ENCODE measurements at places on chromosomes 4 and X.

DNA sequence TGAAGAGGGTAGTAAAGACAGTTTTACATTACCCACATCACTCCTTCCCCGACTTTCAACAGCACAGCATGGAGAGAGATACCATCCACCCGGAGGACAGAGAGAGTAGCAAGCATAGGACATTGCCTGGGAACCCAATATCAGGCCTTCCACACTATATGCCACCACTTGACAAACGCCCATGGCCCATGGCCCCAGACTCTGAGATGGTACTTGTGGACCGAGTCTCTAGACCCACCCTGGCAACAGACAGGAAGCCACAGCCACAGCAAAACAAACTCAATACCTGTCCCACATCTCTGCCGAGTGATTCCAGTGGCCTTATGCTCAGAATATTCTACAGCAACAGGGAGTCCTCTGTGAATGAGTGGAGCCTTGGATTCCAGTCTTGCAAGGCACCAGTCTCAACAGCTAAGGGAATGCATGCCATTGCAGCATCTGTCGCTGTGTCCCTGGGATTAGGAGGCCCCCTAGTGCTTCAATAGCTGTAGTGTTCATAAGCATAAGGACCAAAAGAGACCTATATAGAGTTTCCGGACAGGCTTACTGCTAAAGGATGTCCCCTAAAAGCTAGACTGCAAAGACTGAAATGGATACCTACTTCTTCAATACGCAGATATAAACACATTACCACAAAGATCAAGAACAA lies 14.7 kb upstream of the CT55 start:
- no peak for DNase-seq

GRCh38 chr4:46937493-46937892 lies 28.4 kb upstream of the COX7B2 start:
- no peak for DNase-seq

DNA sequence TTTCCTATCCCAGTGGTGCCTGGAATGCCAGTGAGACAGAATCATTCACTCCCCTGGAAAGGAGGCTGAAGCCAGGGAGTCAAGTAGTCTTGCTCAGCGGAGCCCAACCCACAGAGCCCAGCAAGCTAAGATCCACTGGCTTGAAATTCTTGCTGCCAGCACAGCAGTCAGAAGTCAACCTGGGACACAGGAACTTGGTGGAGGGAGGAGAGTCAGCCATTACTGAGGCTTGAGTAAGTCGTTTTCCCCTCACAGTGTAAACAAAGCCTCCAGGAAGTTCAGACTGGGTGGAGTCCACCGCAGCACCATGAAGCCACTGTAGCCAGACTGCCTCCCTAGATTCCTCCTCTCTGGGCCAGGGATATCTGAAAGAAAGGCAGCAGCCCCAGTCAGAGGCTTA lies 283.2 kb upstream of the CPEB2 start:
- DNase-seq, result no peak

DNA sequence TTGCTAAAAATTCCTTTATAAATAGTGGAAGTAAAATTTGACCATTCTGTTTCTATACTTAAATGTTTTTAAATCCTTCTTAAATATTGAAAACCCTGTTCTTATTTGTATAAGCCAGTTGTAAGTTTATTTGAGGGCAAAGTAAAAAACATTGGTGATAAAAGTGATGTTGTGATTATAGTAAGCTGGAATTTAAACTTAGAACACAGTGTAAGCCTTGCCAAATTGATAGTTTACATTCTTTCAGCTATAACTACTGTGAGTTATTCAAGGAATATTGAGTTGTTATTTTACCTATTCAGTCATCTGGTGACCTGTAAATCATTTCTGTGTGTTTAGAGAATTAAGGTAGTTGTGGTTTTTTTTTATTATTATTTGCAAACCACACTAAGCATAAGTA lies 9.6 kb downstream of the YY2 start:
- no peak for DNase-seq

- DNase-seq, result no peak
Measured at GRCh38 chr4:53671757-53672156, 80.5 kb upstream of the LNX1 start.

- no peak for DNase-seq
Measured at GRCh38 chr4:21749924-21750323, 198.6 kb downstream of the KCNIP4 start.

- no peak for DNase-seq
Measured at GRCh38 chr4:129113434-129113833, 17.5 kb downstream of the C4orf33 start.

- DNase-seq, result no peak
Measured at GRCh38 chr4:99885063-99885664, 9.1 kb downstream of the LAMTOR3 start.

DNA sequence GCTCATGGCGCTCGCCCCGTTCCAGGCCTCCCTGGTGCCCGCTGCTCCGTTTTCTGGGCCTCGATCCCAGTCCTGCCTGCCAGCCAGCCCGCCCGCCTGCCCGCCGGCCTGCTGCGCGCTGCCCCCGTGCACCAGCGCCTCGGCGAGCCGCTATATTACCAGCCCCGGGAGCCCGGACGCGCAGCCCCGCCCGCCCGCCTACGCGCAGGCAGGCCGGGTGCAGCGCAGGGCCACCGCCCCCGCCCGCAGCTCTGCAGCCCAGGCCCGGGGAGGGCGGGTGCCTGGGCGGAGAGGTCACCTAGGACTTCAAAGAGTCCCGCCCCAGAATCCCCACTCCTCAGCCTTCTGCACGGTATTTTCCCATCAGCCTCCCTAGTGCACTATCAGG lies at the start of gene MAOB:
Gene MAOB (minus strand): TSS at position 157 of the 388 bp plus-strand sequence. CDS start 151 bp downstream, at position 6.
- no peak for DNase-seq

DNA sequence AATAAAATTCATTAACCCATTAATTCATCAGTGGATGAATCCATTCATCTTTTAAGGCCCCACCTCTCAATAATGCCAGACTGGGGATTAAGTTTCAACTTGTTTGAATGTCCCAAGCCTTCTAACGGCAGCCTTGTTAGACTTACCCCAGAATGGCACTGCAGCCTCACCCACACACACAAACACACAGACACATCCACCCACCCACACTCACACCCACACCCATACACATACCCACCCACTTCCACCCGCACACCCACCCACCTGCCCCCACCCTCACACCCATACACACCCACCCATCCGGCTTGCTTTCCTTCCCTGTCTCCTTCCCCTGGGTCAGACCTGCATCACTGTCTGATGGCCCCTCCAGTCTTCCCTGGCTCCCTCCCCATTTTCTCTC lies 102.6 kb downstream of the ARHGAP10 start:
- no peak for DNase-seq

- DNase-seq, result no peak
Measured at GRCh38 chrX:115372152-115372551, 82.6 kb downstream of the LUZP4 start.

DNA sequence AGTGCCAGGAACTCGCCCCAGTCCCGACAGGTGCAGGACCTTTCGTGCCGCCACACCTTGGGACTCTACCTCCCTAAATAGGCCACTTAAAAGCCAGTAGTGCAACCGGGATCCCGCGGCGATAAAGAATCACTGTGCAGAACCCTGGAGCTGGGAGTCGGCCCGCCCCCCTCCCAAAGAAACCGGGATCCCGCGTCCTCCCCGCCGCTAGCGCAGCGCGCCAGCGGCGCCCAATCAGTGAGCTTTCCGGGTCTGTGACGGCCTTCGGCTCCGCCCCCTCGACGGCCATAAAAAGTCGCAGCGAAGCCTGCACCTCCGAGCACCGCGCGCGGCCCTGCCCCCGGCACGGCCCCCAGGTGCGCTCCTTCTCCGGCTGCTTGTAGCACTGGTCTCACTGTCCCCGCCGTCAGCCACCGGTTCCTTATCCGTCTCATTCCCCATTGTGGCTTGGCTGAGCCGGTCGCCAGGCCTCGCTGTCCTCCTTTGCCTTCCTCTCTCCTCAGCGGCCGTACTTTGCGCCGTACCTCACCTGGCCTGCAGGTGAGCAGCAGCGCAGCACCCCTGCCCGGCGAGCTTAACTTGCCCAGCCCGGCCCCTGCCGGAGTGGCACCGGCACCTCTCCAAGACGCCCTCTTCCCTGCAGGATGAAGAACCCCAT lies at the start of gene LRAT:
Gene LRAT (plus strand): TSS at position 318 of the 658 bp plus-strand sequence. CDS start 327 bp downstream, at position 645.
- no peak for DNase-seq

- no peak for DNase-seq
Measured at GRCh38 chr4:3520796-3521600, 11.2 kb downstream of the LRPAP1 start.

DNA sequence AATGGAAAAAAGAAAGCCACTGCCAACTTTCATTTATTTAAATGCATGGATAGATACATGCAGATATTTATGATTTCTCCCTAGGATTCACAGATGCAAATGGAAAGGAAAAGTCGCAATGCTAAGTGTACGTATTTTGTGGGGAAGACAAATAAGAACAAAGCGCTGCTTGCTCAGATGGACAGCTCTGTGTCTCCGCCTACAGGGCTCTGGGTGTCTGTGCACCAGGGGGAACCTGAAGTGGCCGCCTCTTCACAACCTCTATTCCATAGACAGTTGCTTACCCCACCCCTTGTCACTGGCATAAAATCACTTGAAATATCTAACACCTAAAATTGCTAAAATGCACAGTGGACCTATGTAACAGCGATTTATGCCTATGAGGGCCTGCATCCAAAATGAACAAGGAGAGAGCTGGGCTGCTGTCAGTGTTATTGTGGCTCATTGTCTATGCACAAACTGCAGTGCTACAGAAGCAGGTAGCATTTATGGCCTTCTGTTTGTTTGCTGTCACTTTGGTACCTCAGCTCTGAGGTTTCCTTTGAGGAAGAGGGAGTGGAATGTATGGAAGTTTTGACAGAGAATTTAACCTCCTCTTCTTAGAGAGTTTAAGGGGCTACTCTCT lies 58.6 kb upstream of the PAGE1 start:
- DNase-seq, result peak; percentile 5

GRCh38 chr4:40190019-40190418 lies 6.8 kb upstream of the RHOH start:
- DNase-seq, result no peak

DNA sequence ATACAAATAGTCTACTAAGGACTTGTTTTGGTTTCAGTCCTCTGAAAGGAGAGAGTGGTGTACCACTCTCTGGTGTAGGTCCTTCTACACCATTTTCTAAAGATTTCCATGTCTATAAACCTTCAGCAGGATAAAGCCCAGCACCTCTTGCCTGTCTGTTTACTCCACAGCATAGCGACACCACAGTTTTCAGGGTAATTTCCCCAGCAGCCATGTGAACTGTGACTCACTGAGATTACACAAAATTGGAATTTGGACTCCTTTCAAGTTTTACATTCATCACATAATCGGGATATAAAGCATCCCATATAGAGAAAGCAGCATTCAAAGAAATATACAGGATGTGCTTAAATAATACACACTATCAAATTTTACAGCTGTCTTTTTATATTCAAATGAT lies 229.6 kb downstream of the PRDM5 start:
- no peak for DNase-seq

DNA sequence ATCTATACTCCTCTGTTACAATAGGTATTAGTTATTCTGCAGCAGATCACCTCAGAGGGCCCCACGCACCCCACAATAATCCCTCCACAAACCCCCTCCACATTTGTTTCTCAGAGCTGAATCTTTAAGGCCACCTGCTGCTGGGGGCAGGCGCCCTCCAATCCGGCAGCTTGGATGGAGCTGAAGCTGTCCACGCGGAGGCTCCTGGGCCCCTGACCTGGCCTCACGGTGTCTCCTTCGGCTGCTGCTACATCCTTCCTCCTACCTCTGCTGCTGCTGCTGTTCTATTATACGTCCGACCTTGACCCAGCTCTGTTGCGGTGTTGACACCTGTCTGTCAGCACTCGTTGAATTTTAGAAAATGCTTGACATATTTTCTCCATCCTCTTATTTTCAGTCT lies 430.2 kb upstream of the ZFP42 start:
- DNase-seq, result no peak

- no peak for DNase-seq
Measured at GRCh38 chr4:62398318-62398717, 1198.2 kb downstream of the ADGRL3 start.

- no peak for DNase-seq
Measured at GRCh38 chrX:54076903-54077302, 32.6 kb upstream of the PHF8 start.

- DNase-seq, result no peak
Measured at GRCh38 chr4:158903079-158903456, 134.2 kb downstream of the FNIP2 start.

GRCh38 chr4:146582864-146583263 lies 55.8 kb upstream of the POU4F2 start:
- DNase-seq, result no peak

DNA sequence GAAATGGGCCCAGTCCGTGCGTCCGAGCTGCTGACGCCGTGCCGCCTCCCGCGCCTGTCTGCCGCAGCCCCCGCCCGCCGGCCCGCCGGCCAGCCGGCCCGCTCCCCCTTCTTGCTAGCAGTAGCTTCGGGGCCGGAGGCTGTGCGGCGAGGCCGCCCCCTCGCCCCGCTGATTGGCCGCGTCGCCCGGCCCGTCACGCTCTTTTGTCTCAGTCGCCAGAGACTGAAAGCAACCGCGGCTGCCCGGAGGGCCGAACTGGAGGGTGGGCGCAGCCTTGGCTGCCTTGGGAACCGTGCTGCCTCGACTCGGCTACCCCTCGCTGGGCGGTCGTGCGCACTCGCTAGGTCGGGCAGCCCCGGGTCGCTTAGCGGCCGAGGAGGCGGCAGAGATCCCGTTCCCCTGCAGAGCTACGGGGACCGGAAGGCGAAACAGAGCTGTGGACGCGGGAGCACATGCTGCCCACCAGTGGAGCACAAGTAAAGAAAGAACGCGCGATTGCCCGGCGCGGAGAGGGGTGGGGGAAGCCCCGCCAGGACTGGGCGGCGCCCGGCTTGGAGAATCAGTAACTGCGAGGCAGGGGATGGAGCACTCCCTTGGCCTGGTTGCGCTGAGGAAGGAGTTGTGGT lies at the start of gene ZCCHC18:
Gene ZCCHC18 (plus strand): TSS at position 198 of the 626 bp plus-strand sequence. CDS start 1,589 bp downstream, outside the sequence.
- DNase-seq, result peak; percentile 8

Measured in activated T-helper 1 cell treated with anti-CD3 and anti-CD28 coated beads, Interleukin-2, amount 50 U/mL, for 16 hours (primary cell).